ENCODE measurements at places on chromosomes 2 and 18.

GRCh38 chr2:172808156-172808555 lies 72.5 kb downstream of the RAPGEF4 start:
- no peak for DNase-seq

GRCh38 chr2:203603456-203604389 lies 68.6 kb upstream of the RAPH1 start:
- DNase-seq = no peak

GRCh38 chr2:128492966-128493811 lies 174.5 kb upstream of the HS6ST1 start:
- DNase-seq = no peak

DNA sequence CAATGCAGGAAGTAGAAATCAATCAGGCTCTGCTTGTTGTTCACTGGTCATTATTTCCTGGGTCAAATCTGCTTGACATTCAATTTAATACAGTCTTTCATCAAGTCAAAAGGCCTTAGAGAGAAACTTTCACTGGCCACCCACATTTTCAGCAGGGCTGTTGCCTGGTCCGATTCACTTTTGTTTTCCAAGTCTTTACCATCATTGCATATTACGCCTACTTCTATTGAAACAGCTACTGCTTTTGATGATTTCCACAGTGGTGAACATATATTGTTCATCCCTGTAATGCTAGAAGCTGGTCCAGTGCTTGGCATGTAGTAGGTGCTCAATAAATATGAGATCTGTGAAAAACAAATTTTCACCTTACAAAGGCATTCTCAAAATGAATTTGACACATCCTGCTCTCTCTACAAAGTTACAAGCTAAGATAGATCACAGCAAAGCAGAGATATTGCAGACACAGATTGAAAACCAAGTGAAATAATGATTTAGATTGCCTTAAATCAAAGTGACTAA lies 600.1 kb downstream of the ARHGAP15 start:
- no peak for DNase-seq

GRCh38 chr2:28406276-28407096 lies 13.8 kb downstream of the FOSL2 start:
- DNase-seq = peak; percentile 44

DNA sequence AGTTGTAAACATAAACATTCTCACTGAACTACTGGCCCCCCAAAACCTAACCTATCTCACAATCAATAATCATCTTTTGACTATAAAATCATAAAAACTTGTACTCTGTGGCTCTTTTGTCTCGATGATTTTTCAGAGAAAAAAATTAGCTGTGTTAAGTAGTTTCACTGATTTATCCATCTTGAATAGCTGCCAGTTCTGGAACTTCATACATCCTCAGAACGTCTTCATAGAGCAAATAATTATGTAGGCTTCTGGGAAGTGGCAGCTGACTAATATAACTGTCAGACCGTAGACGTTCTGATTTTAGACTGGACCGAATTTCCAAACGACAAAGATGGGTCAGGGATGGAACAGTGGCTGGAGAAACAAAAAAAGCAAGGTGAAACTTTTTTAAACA lies 97.3 kb upstream of the CHAC2 start:
- no peak for DNase-seq

DNA sequence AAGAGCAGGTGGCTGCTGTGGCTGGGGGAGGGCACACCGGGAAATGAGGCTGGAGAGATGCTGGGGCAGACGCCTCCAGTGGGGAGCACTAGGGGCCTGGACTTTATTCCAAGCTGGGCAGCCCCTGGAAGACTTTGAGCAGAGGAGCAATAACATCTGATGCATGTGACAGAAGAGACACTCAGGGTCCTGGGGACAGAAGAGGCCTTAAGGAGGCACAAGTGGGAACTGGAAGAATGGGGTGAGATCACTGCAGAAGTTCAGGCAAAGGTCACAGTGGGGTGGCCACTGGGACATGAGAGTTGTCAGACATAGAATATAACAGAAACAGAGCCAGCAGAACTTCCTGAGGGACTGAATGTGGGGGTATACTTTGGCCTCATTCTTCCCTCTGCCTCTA lies 24.0 kb downstream of the TGFA start:
- DNase-seq = no peak

DNA sequence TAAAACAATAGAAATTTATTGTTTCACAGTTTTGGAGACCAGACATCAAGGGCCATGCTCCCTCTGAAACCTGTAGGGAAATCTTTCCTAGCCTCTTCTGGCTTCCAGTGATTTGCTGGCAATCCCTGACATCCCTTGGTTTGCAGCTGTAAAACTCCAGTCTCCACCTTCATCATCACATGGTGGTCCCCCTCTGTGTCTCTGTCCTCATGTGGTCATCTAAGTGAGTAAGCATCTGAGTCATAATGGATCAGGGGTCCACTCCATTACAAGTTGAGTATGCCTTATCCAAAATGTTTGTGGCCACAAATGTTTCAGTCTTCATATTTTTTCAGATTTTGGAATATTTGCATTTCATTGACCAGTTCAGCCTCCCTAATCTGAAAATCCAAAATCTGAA lies 5.6 kb upstream of the SGPP2 start:
- DNase-seq = no peak

DNA sequence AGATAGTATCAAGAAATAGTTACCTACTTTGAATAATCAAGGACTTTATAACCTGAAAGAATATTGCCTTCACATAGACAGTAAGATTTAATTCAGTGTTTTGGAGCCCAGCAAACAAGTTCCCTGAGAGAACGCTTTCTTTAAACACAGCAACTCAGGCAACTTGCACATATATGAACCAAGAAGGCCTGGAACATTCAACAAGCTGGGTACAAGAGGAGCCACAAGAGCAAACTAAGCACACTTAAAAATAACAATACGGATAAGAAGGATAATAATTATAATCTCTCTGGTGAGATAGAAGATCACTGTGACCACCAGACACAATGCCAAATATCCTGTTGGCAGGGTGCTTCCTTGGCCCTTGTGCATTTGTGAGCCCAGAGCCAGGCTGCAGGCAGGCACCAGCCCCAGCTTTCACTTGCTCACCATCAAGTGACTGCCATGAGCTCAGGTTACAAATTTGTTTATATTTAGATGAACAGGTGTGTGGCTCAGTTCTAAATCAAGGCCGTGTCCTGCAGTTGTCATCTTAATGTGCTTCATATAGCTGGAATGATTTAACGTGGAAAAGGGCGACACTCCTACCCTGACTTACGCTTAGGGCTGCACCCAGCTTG lies 446.6 kb downstream of the IRS1 start:
- DNase-seq = no peak

GRCh38 chr2:111126581-111126980 lies 5.9 kb downstream of the BCL2L11 start:
- no peak for DNase-seq

GRCh38 chr2:175275539-175275938 lies 94.0 kb upstream of the ATP5MC3 start:
- no peak for DNase-seq

DNA sequence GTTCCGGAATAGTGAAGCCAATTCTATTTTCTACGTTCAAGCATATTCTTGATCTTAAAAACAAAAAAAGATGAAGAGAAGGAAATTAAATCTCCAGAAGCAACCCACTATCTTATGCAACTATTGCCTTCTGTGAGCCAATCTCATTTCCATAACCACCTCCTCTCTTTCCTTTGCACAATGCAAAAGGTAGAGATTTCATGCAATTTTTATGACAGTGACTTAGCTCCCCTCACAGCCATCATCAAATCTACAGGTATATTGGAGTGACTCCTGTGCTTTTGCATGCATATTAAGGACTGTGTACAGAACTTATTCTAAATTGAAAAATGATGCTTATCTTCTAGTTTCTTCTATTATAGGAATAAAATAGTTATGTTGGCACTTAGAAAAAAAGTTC lies 191.8 kb downstream of the DCC start:
- DNase-seq = no peak

DNA sequence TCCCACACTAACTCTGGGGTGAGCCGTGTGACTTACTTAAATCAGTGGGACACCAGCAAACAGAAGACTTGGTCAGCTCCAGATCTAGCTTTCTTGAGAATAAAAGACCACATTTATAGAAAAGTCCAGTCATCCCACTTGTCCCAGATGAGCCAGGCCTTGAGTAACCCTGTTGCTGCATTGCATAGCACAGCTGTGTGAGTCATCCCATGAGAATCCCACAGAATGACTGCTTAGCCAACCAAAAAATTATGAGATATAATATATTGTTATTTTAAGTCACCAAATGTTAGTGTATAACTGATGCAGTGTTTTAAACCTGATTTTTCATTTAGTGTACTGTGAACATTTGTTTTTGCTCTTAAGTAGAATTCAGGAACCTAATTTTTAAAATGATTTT lies 94.2 kb upstream of the FSHR start:
- DNase-seq = peak; percentile 80

DNA sequence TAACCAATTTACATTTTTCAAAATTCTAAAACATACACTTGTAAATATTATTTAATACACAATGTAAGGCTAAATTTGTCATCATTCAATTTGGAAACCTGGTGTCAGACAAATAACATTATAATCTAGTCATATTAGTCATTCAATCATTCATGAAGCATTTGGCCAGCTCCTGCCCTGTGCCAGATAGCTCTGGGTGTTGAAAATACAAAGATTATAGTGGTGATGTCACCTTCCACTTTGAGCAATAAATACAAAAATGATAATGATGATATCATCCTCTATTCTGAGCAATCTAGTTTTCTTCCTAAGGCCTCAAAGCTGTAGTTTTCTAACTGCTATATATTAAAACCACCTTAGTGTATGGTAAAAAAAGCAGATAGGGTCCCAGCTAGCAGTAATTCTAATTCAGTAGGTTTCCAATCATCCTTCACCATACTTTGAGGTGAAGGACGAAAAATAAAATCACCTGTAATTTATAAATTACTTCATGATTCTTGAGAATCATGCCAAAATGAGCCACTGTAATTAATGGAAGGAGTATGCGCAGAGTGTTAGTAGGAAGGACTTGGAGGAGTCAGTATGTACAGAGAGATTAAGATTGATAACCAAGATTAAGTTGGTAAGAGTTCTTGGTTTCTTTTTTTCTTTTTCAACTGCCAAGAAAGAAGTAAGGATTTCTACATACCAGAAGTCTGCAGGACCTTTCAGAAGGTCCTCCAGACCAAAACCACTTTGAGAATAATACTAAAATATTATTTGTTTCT lies 23.2 kb downstream of the MEMO1 start:
- peak; percentile 62 for DNase-seq

DNA sequence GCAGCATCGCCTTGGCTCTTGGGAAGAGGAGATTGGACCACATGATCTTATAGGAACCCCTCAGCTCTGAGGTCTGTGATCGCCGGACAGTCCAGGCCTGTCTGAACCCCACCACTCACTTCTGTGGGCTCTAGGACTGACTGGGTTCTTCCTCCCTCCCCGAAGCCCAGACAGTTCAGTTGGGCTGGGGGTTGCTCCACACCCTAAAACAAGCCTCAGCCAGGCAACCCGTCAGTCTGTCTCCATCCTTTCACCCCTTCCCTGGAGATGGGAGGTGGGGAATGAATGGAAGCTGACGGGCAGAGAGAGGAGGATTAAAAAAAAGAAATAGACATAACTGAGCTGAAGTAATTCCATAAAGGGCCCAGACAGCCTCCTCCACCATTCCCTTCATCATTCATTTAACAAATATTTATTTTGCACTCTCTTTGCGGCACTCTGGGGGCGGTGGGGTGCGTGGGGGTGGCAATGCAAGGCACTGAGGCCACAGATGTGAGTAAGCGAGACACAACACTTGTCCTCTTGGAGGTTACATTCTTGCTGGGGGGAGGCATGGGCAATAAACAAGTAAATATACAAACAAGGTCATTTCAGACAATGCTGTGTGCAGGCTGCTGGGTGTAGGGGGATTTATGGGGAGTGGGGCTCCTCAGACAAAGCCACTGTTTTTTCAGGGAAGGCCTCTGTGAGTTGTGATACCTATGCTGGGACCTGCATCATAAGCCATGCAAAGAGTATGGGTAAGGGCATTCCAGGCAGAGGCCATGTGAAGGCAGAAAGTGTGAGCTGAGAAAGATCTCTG lies 12.9 kb downstream of the WNT10A start:
- peak; percentile 9 for DNase-seq

- DNase-seq = no peak
Observed at GRCh38 chr18:78087338-78087737, 837.7 kb downstream of the GALR1 start.

GRCh38 chr2:151733771-151734672 lies at the start of gene NEB:
TSS of gene NEB (minus strand) at chr2:151734476. CDS start at chr2:151733156, 1,320 bp downstream.
- DNase-seq = no peak

DNA sequence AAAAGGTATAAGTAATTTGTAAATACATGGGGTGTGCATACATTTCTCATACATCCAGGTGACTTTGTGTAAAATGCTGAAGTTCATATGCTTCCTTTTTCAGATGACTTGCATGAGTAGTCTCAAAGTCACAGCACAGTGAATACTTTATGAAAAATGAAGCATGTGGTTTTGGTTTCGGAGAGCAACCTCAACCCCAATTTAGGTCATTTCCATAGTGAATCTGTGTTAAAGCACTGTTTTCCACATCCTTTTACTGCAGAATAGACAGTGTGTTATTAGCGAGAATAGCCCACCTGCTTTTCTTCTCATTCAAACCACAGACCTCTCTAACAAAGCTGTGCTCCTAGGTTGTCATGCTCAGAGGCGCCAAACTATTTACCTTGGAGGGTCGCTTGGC lies 204.4 kb upstream of the RASGRP3 start:
- peak; percentile 29 for DNase-seq

- DNase-seq = peak; percentile 7
Observed at GRCh38 chr18:40159141-40160017, 1795.7 kb upstream of the PIK3C3 start.

DNA sequence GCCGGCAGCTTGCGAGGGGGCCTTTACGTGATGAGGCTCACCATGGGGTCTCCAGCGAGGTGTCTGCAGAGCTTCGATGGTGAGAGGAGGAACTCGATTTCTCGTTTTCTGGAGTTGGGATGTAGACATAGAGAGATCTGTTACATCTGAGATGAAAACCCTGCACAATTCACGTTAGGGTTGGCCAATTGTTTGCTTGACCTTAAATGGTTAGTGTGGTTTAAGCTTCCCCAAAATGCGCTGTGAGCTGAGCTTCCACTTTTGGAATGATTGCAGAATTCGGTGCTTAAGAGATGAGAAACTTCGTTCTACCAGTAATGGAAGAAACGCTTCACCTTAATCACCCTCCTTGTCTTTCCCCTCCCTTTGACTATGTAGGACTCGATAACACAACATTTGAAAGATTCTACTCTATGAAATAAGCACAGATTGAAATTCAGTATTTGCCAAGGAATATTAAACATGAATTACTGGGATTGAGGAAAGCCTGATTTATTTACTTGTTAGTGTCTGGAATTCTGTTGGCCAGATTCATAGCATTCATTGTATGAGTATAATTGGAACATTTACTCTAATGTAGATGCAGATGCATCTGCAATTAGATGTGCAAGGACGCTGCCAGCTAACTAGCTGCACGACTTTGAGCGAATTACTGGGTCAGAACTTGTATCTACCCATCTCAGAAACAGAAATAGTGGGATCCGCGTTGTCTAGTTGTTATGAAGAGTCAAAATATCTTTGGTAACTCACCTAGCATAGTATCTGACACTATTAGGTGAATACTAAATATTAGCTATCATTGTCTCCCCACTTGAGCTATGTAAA lies 1.6 kb upstream of the KLF7 start:
- peak; percentile 40 for DNase-seq

GRCh38 chr2:54927085-54927750 lies 123.0 kb downstream of the RTN4 start:
- no peak for DNase-seq

Measured in AG20443 (cell line).